Large intestine (tissue), 12 donors: ENCODE measurements at places on chromosomes 2 and 18. TPM values are rescaled to one million over a fixed set of nuclear protein-coding genes. Genes with fewer than 3 reads are reported as not detected.

The MLPH gene
- 31.8 TPM for polyA plus RNA-seq

The EGR4 gene
- 0.04 TPM for polyA plus RNA-seq

DNA sequence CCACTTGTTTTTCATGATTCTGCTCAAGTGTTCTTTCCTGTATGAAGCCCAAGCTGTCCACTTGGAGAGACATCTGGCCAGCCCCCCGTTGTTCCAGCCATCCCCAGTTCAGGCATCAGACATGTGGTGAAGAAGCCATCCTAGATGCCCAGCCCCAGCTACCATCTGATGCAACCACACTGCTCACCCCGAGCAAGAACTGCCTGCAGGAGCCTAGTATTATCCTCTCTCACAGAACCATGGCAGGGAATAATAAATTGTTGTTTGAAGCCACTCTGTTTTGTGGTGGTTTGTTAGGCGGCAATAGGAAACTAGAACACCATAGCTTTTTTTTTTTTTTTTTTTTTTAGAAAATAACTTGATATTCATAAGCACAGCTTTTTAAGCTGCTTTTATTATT is 19.5 kb upstream of the DARS1 start:
- no peaks in the 10 kb centered on the region for H3K36me3 ChIP-seq
- no peaks in the 10 kb centered on the region for H3K4me1 ChIP-seq
- H3K27ac ChIP-seq, result no peak overlapping the region
- DNase-seq, result no peak
- H3K27me3 ChIP-seq, result no peaks in the 10 kb centered on the region
- no peak overlapping the region for H3K4me3 ChIP-seq

GRCh38 chr2:234241656-234242458 is 191.4 kb downstream of the SPP2 start:
- H3K27me3 ChIP-seq, result no peaks in the 10 kb centered on the region
- H3K27ac ChIP-seq, result no peak overlapping the region
- no peaks in the 10 kb centered on the region for H3K36me3 ChIP-seq
- no peaks in the 10 kb centered on the region for H3K4me1 ChIP-seq
- no peak overlapping the region for H3K4me3 ChIP-seq

DNA sequence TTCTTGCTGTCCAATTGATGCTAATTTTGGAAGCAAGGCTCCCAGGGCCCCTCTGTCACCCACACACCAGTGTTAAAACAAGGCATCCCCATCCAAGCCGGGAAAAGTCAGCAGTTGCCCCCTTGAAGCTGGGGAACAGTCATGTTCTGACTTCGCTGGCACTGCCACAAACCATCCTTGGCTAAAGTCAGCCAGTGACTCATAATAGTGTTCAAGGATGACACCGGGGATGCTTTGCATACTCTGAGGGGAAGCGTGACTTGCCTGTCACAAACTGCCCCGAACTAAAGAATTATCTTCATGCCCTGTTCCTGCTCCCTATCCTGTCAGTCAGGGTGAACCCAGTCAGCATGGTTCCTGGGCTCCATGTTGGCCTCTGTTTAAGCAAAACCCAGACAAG is 37.0 kb downstream of the TGFA start:
- H3K4me3 ChIP-seq, result no peak overlapping the region
- no peaks in the 10 kb centered on the region for H3K27me3 ChIP-seq
- peaks cover 35% of the 10 kb centered on the region for H3K4me1 ChIP-seq
- H3K27ac ChIP-seq, result no peak overlapping the region
- no peaks in the 10 kb centered on the region for H3K36me3 ChIP-seq

DNA sequence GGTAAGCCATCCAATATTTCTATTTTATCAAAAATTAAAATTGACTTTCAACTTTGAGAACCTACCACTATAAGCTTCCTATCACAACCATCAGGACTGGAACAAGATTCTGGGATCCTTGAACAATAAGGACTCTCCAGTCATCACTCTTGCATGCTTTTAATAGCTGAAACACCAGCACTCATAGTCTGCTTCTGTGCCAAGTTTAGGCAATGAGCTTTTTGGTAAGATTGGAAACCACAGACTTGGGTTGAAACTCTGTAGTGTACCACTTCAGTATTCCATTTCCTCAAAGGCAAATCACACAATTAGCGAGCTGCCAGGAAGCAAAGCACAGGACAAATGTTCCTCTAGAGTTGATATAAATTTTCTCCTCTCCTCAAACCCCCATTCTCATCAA is 1065.8 kb upstream of the SLC39A10 start:
- no peaks in the 10 kb centered on the region for H3K27me3 ChIP-seq
- H3K4me3 ChIP-seq, result no peak overlapping the region
- no peaks in the 10 kb centered on the region for H3K36me3 ChIP-seq
- H3K4me1 ChIP-seq, result no peaks in the 10 kb centered on the region
- no peak for DNase-seq
- no peak overlapping the region for H3K27ac ChIP-seq

- no peaks in the 10 kb centered on the region for H3K27me3 ChIP-seq
- no peak overlapping the region for H3K27ac ChIP-seq
- H3K4me1 ChIP-seq, result no peaks in the 10 kb centered on the region
- H3K36me3 ChIP-seq, result no peaks in the 10 kb centered on the region
- no peak for DNase-seq
Measured at GRCh38 chr2:199259671-199260070, 198.1 kb downstream of the SATB2 start.

GRCh38 chr2:172722481-172722880 is 13.2 kb upstream of the RAPGEF4 start:
- no peaks in the 10 kb centered on the region for H3K36me3 ChIP-seq
- no peak overlapping the region for H3K27ac ChIP-seq
- peaks cover 15% of the 10 kb centered on the region for H3K4me1 ChIP-seq
- no peaks in the 10 kb centered on the region for H3K27me3 ChIP-seq
